ENCODE measurements at places on chromosomes 5 and 9. TPM values are rescaled to one million over a fixed set of nuclear protein-coding genes. Genes with fewer than 3 reads are reported as not detected.

FYB1 gene
- total RNA-seq = 26.0 TPM

ZNF367 gene
- total RNA-seq = 1.1 TPM

BTNL9 gene
- 13.4 TPM for total RNA-seq

- DNase-seq = no peak
Observed at GRCh38 chr9:127346584-127346983, 50.4 kb upstream of the SLC2A8 start.

DNA sequence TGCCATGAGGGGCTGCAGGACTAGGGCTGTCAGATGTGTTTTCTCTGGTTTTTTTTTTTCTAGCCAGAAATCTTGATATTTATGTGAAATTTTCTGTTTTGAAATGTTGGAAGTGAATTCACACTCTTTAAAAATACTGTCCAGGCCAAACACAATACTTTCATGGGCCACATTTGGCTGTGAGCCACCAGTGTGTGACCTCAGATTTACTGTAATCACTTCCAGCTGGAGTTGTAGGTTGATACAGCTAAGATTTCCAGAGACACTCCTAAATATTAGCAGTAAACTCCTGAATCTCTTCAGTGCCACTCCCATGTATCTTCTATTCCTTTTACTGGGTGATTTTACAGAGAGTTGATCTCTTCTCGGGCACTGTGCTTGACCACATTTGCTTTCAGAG, 92.2 kb upstream of the CKMT2 start:
- DNase-seq = no peak

KIAA0825 gene
- total RNA-seq = 4.8 TPM
